ENCODE measurements at places on chromosomes 11 and 22.

GRCh38 chr11:2919188-2919587 is 10.0 kb downstream of the PHLDA2 start:
- H3K4me1 ChIP-seq, result peaks cover 6% of the 10 kb centered on the region
- DNase-seq, result no peak
- no peaks in the 10 kb centered on the region for H3K36me3 ChIP-seq
- no peak overlapping the region for H3K4me3 ChIP-seq
- no peak overlapping the region for H3K27ac ChIP-seq

DNA sequence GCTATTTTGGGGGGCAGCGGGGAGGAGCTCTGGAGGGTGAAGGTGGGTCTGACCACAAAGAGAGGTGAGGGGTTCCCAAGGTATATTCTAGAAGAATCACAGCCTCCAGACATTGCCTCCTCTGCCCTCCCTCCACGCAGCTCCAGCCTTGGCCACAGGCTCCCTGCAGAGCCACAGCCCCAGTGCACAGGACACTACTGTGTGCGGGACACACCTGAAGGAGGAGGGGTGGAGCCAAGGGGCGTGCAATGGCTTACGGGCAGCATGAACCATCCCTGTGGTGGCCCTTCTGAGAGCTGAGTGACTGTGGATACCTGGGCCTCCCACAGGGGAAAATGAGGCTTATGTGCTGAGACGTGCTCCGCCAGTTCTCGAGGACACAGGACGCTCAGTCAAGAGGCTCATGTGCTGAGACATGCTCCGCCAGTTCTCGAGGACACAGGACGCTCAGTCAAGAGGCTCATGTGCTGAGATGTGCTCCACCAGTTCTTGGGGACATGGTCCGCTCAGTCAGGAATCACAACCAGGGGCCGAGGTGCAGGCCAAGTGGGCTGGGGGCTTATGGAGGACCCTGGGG is 417.3 kb downstream of the SHANK2 start:
- H3K27ac ChIP-seq, result no peak overlapping the region
- no peak overlapping the region for H3K4me3 ChIP-seq
- H3K4me1 ChIP-seq, result no peaks in the 10 kb centered on the region
- no peaks in the 10 kb centered on the region for H3K27me3 ChIP-seq
- no peak for DNase-seq

GRCh38 chr22:19869497-19870152 is 15.0 kb upstream of the GNB1L start:
- no peaks in the 10 kb centered on the region for H3K27me3 ChIP-seq
- no peak overlapping the region for H3K4me3 ChIP-seq
- peaks cover 5% of the 10 kb centered on the region for H3K4me1 ChIP-seq
- DNase-seq, result no peak

- no peaks in the 10 kb centered on the region for H3K27me3 ChIP-seq
- no peak overlapping the region for H3K27ac ChIP-seq
- H3K36me3 ChIP-seq, result no peaks in the 10 kb centered on the region
- H3K4me3 ChIP-seq, result no peak overlapping the region
These were observed 2.9 kb downstream of the DENND6B start for GRCh38 chr22:50323900-50324299.

DNA sequence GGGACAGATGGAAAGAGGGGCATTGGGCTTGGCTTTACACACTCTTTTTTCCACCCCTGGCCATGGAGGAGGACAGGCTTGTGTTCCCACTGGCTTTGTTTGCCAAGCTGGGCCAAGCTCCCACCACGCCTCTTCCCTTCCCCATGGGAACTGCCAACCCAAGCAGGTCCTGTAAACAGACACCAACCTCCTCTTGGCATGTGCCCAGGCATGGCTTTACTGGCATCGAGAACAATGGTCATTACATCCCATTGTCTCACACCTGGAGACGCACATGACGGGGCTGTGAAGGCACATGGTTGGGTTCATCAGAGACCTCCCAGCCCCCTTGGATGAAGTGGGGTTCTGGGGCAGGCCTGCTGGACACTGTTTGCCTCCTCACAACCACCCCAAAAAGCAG is 11.7 kb downstream of the SEC14L3 start:
- no peaks in the 10 kb centered on the region for H3K27me3 ChIP-seq
- DNase-seq, result no peak
- H3K4me3 ChIP-seq, result no peak overlapping the region
